H9 (cell line): ENCODE measurements at places on chromosomes 5 and 9. TPM values are rescaled to one million over a fixed set of nuclear protein-coding genes. Genes with fewer than 3 reads are reported as not detected.
A peak's percentile ranks its signal among the peaks of the same experiment; 100 is the strongest.

DNA sequence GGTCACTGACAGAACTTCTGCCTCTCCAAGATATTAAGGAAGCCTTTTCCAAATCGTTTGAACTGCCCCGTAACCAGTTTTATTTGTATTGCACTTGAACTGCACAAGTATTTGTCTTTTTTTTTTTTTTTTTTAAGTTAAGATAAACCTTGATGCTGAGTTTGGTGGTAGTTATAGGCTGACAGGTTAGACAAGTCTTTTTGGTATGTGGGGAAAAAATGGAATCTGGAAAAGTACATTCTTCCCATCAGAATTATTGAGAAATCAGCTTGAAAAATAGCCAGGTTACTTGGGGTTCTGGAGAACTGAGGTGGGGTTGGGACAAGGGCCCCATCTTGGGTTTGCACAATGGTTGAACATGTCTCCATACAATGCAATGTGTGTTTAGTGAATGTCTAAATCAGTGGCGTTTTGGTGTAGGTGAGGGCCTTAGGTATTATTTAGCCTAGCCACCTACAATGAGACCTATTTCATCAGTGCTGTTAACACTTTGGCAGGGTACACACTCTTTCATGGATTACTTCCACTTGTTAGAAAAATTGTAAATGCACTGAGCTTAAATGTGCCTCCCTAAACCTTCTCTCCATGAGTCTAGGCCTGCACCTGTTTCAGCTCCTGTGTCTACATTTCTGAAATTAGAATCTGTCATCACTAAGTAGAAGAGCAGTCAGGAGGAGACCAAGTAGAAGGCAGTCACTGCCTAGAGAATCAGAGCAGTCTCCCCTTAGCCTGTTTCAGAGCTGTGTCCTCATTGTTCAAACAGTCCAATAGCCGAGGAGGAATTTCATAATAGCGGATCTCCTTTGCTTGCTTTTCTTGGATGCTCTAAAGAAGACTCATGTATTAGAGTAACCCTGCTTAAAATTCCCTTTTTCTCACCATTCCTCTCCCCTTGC lies 140.0 kb upstream of the HMHB1 start:
- DNase-seq: no peak

DNA sequence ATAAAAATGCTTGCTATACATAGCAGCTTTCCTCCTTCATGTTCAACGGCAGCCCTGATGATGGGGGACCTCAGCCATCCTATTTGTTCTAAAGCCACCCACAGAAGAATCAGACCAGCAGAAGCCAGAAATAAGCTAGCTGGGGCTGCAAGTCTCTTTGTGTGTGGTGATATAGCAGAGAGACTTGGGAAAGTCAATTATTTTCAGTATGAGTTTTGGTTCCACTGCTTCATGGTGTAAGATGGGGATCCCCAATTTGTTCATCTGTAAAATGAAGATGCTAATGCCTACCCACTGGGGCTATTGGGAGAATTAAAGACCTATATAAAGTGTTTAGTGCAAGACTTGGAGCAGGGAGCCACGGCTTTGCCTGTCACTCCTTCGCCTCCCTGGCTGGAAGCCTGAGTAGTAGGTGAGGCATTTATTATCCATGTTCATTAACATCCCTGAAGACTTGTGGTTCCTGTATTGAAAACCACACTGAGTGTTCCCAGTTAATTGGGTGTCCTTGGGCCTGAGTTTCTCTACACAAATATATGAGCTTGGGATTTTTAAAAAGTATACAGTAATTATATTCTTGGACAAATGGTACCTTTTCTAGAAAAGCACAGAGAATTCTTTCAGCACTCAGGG lies 210.1 kb upstream of the SLC24A2 start:
- no peak for DNase-seq

GRCh38 chr5:168177831-168178450 lies 113.5 kb upstream of the WWC1 start:
- DNase-seq: peak; percentile 49

DNA sequence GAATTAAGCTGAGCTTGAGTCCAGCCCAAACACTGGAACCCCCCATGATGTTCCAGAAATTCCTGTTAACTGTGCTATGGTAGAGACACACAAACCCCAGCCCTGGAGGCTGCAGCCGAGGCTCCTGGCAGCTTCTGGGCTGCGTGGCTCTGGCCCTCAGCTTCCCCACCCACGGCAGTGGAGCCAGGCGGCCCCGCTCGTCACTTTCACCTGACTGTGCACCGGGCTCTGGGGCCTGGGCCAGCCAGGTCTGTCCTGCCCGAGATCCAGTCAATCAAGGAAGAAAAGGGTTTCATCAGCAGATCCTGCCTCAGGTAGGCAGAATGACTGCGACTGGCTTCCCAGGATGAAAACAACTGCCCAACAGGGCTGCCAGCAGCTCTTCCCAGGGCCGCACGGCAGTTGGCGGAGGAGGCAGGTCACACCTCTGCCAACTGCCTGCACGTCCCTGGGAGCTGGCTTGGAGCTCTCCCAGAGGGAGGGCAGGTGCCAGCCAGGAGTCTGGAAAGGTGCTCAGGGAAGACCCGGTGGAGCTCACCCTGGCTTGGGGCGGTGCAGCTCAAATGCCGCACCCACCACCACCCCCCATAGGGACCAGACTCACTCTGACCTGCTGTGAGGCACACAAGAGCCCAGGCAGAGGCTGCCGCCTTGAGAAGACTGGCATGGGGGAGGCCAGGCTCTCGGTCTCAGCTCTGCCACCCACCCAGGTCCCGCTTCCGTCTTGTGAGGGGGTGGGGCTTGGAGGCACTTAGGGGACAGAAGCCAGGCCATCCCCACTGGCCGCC lies 20.7 kb downstream of the BRD3 start:
- DNase-seq: no peak

GRCh38 chr5:110086658-110087388 lies 397.1 kb downstream of the MAN2A1 start:
- no peak for DNase-seq

- no peak for DNase-seq
Measured at GRCh38 chr5:1205255-1206180, 4.1 kb downstream of the SLC6A19 start.

DNA sequence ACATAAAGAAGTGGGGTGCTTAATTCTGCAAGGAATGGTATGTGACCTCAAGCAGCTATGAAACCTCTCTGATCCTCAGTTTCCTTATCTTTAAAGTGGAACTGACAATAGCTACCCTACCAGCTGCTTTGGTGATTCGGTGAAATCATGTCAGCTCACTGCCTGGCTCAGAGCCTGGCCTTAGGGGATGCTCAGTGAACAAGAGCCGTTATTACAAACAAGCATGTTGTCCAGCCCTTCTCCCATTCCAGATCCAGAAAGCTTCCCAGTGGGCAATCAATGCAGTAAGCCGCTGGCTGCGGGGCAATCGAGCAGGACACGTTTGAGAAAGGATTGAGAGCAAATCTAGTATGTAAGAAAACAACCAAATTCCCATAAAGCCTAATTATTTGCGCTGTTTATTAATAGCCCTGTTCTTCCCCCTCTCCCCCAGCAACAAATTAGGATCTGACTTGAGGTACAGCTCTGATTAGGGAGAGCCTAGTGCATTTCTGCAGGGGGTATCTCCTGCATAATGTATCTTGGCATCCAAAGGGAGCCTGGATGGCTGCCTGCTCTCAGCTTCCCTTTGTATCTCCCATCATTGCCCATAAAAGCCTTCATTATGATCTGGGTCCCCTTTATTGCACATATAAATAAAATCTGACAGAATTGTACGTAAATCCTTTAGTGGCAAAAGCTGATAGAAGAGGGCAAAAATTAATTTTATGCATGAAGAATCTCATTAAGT lies 371.4 kb downstream of the TMEM232 start:
- no peak for DNase-seq

GRCh38 chr9:133060417-133060841 lies 1.4 kb upstream of the CEL start:
- peak; percentile 66 for DNase-seq

DNA sequence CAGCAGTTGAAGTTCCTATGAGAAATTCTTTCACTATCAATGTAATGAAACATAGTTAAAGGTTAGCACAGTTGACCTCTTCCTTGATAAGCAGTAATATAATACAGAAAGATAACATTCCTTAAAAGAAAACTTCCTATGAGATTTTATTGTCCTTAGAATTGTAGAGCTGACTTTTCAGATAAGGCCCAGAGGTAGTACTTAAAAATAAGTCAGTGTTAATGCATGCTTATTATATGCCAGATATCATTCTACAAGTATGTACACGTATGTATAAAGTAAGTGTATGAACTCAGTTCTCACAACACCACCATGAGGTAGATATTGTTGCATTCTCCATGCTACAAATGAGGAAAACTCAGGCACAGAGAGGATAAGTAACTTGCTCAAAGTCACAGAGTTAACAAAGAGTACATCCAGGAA lies 15.3 kb downstream of the AP3S1 start:
- no peak for DNase-seq

DNA sequence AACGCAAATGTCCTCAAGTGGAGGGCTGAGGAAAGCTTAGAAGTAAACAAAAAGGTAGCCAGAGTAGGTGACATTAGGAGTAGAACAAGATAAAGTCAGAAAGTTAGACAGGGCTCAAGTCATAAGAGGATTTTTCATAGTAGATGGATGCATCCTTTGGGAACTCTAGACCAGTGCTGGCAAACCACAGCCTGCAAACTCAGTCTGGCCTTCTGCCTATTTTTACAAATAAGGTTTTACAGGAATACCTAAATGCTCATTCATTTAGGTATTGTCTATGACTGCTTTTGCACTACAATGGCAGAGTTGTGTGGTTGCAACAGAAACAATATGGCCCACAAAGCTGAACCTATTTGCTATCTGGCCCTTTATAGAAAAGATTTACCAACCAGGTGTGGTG lies 116.0 kb upstream of the HMHB1 start:
- DNase-seq: no peak

GRCh38 chr5:10565785-10566542 lies 2.1 kb downstream of the ANKRD33B start:
- DNase-seq: no peak

- peak; percentile 80 for DNase-seq
Measured at GRCh38 chr9:13033959-13034693, 245.4 kb downstream of the MPDZ start.

- DNase-seq: peak; percentile 26
Measured at GRCh38 chr9:133225171-133226011, 16.3 kb upstream of the OBP2B start.

- DNase-seq: no peak
Measured at GRCh38 chr5:108149369-108149768, 232.5 kb downstream of the FBXL17 start.

- DNase-seq: no peak
Measured at GRCh38 chr5:120502531-120502930, 38.4 kb downstream of the PRR16 start.

GRCh38 chr9:33250458-33250995 lies 10.6 kb downstream of the SPINK4 start:
- DNase-seq: no peak

DNA sequence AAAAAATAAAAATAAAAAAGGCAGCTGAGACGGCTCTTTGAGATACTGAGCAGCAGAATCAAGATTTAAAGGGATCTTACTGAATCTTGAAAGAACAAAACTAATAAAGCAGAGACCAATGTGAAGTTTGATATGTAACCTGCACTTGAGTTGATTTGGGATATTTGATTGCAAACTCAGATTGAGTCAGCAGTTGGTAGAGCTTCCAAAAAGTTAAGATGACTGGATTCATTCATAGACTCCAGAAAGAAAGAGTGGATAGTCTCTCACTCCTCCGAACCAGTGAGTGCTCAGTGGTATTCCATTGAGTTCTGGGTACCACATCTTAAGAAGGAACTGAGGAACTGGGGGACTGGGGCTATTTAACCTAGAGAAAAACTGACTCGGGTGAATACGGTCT lies 52.7 kb upstream of the TESK1 start:
- no peak for DNase-seq

DDX4 gene
- not detected in 2 replicates for total RNA-seq

IL4 gene
- total RNA-seq: not detected in 2 replicates

DNAI1 gene
- 0.22 and 0.83 TPM in 2 replicates for total RNA-seq

OR1Q1 gene
- not detected in 2 replicates for total RNA-seq

PCDHAC2 gene
- total RNA-seq: 4.8 and 5.4 TPM in 2 replicates

ANGPTL2 gene
- total RNA-seq: 4.8 and 5.1 TPM in 2 replicates

TMEM267 gene
- 3.1 and 5.1 TPM in 2 replicates for total RNA-seq
